Natural killer cell (primary cell): ENCODE measurements at places on chromosomes 2 and 18. TPM values are rescaled to one million over a fixed set of nuclear protein-coding genes. Genes with fewer than 3 reads are reported as not detected.

The INPP1 gene
- 9.5 TPM for total RNA-seq

GRCh38 chr2:70498528-70498927 lies 55.1 kb downstream of the TGFA start:
- H3K36me3 ChIP-seq = no peaks in the 10 kb centered on the region
- DNase-seq = no peak
- peaks cover 15% of the 10 kb centered on the region for H3K4me1 ChIP-seq
- H3K4me3 ChIP-seq = no peak overlapping the region

The GKN1 gene
- not detected for total RNA-seq

The SPDYA gene
- 8.0 TPM for total RNA-seq

GRCh38 chr18:65749841-65750240 lies 971 bp upstream of the CDH7 start:
- H3K4me3 ChIP-seq = no peak overlapping the region
- H3K36me3 ChIP-seq = no peaks in the 10 kb centered on the region
- H3K27me3 ChIP-seq = peaks cover 3% of the 10 kb centered on the region

GRCh38 chr2:10422732-10423399 lies 25.3 kb downstream of the ODC1 start:
- DNase-seq = no peak
- H3K4me3 ChIP-seq = no peak overlapping the region
- H3K36me3 ChIP-seq = peaks cover 53% of the 10 kb centered on the region
- no peaks in the 10 kb centered on the region for H3K27me3 ChIP-seq

- H3K4me1 ChIP-seq = no peaks in the 10 kb centered on the region
- H3K4me3 ChIP-seq = no peak overlapping the region
- no peak for DNase-seq
- no peaks in the 10 kb centered on the region for H3K27me3 ChIP-seq
These were observed 100.5 kb downstream of the TPGS2 start for GRCh38 chr18:36728345-36728744.

The EMILIN1 gene
- 0.31 TPM for total RNA-seq

- no peak overlapping the region for H3K4me3 ChIP-seq
- DNase-seq = no peak
- peaks cover 25% of the 10 kb centered on the region for H3K4me1 ChIP-seq
- H3K27me3 ChIP-seq = no peaks in the 10 kb centered on the region
- H3K36me3 ChIP-seq = peaks cover 17% of the 10 kb centered on the region
These were observed 59.9 kb downstream of the BIN1 start for GRCh38 chr2:127047054-127047453.

The CAPN13 gene
- not detected for total RNA-seq

- H3K36me3 ChIP-seq = no peaks in the 10 kb centered on the region
- H3K27ac ChIP-seq = no peak overlapping the region
- H3K4me1 ChIP-seq = no peaks in the 10 kb centered on the region
- no peak overlapping the region for H3K4me3 ChIP-seq
- H3K27me3 ChIP-seq = no peaks in the 10 kb centered on the region
These were observed 408.7 kb downstream of the PIK3C3 start for GRCh38 chr18:42363446-42364441.
